ENCODE measurements at places on chromosomes 7 and 10.

- DNase-seq, result no peak
These were observed 2.2 kb upstream of the LMBR1 start for GRCh38 chr7:156895024-156895780.

DNA sequence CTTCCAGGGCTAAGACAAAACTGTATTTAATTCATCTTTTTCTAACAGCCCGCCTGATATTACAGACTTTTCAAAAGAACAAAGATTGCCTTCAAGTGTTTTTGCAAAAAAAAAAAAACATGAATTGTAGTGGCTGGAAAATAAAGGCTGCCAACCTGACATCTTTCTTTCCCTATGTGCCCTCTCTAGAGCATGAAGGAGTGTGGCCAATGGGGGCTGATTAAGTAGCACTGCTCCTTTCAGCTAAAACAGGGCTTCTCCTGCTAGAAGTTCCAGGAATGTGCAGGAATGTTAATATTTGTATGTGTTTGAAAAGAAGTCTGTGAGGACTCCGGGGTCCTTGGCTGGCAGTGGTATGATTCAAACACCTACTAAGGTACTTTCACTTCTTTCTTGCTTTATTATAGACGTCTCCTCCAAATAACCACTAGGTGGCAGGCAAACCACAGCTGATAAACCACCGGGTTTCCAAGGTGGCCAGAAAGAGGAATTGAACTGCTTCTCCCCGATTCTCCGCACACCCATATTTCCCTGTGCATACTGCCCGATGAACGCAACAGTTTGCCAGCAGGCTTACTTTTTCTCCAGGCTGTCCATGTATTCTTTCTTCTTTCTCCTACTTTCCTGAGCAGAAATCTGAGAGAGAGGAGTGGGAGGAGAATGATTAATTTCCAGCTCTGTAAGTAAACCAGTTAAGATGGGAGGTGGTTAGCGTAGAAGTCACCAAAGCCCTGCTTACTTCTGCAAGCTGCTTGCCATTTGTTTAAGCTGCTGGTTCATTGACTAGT, 56.8 kb upstream of the DGKI start:
- DNase-seq, result peak; percentile 70

DNA sequence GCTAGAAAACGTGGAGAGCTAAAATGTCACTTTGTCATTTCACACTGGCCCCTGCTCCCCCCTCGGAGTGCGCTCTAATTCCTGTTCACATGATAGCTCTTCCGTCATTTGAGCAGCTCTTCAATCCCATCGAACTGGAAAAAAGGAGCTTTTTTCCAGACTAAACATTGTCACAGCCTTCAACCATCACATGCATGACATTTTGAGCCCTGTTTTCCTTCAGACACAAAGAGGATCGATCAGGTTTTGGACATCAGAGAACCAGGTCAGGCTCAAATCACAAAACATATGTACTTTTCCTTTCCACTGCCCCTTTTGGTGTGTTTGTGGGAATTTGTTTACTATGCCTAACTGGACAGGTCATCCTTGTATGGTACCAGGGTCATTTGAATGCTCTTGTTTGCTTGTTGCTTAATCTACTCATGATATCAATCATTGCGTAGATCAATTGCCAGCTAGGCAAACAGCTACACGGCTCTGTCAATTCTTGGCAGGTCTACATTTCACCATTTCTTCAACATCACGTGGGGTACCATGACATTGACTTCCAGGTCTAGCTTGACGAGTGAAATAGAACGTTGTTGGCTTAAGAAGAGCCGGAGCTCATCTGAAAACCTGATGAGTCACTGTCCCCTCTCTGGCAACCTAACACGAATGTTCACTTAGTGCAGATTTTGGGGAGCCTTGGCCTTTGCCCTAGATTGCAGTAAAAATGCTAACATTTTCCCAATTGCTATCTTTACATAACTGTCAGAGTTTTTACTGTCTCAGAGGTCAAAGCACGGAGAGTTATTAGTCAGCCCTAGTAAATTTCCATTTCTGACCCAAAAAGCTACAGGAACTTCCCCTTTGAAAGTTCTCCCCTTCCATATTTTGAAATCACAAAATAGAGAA, 87.3 kb downstream of the LYZL2 start:
- no peak for DNase-seq

DNA sequence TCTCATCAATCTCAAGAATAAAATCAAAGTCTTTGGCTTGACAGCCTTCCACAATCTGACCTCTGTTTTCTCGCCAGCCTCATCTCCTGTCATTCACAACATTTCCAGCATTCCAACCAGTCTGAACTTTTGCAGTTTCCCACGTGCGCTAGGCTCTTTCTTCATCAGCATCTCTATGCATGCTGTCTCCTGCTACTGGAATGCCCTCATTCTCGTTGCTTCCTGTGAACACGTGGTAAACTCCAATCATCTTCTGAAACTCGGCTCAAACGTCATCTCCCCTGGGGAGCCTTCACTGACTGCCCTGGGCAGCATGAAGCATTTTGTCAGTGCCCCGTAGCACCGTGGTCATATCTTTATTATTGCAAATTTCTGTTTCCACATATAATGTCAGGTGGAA, 12.2 kb upstream of the RSBN1L start:
- no peak for DNase-seq

GRCh38 chr10:64394744-64395143, 873.5 kb downstream of the REEP3 start:
- no peak for DNase-seq

DNA sequence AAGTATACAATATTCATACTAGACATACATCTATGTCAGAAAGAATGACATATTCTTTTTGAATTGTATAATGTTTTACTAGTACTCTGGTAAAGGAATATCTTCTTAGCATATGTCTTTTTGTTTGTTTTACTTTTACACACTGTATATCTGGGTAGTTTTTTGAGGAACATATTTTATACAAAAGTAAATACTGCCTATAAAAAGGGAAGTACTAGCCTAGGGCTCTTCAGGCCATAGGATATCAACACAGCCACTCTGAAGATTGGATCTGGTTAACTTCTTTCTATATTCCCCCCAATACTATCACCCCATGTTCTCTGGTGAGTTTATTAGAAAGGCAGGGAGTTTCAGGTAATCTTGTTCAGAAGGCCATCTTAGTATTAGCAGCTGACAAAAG, 134.6 kb downstream of the ZNF438 start:
- DNase-seq, result no peak

GRCh38 chr7:148963583-148964482, 64.5 kb downstream of the PDIA4 start:
- DNase-seq, result peak; percentile 36

DNA sequence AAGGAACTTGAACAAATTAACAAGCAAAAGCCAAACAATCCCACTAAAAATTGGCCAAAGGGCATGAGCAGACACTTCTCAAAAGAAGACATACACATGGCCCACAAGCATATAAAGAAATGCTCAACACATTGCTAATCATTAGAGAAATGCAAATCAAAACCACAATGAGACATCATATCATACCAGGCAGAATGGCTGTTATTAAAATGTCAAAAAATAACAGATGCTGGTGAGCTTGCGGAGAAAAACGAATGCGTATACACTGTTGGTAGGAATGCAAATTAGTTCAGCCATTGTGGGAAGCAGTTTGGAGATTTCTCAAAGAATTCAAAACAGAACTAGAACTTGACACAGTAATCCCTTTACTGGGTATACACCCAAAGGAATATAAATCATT, 311.7 kb upstream of the HPS1 start:
- no peak for DNase-seq

DNA sequence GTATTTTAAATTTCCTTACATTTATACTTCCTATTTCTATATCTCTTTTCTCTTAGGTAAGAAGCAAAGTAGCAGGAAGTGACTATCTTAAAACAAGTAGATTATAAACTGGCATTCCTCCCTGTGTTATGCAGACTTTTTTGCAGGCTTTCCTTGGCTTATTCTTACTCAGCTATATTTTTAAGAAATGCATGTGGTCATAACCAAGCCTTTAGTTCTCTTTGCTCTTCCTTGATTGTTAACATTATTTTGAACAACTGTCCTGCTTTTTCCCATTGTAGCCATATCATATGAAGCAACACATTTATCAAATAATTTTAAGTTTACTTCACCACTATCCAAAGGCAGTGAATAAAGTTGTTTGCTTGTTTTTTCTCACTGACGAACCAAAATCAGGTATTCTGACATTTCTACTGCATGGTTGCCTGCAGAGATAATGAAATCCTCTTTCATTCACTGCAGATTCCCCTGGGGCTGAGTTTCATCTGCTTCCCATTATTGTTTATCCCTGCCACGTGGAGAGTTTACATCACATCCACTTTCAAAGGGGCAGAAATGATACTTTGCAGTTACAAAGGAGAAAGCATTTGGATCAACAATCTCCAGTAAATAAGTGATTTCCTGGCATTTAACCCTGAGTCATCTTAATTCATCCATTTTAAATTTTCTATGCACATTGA, 389.9 kb upstream of the SEMA3C start:
- no peak for DNase-seq

- no peak for DNase-seq
These were observed 171.7 kb downstream of the FAM107B start for GRCh38 chr10:14602807-14603533.

GRCh38 chr7:44697136-44698045, 51.3 kb upstream of the ZMIZ2 start:
- no peak for DNase-seq

DNA sequence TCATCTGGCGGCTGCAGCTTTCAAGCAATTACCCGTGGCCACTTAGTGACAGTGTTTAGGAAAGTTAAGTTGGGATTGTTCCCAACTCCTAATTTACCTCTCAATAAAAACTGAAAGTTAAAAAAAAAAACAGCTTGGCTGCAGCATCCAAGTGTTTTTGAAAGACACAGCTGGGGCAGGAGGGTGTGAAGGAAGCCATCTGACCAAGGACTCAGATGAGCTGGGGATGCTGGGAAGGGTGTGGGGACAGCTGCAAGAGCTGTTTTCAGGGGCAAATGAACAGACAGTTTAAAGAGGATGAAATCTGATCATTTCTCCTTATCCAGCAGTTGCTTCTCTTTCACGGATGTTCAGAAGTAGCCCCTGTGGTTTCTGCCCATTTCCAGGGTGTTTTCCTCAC, 129.2 kb upstream of the CDCA7L start:
- no peak for DNase-seq

Measured in head of caudate nucleus (tissue), 42 donors.